ENCODE measurements at places on chromosomes 16 and 17.
A peak's percentile ranks its signal among the peaks of the same experiment; 100 is the strongest.

- DNase-seq, result no peak
Measured at GRCh38 chr17:44797802-44798201, 32.3 kb downstream of the GJC1 start.

- DNase-seq, result no peak
Measured at GRCh38 chr17:17556671-17557070, 34.8 kb downstream of the PEMT start.

GRCh38 chr16:90048347-90048722 lies 28.8 kb downstream of the PRDM7 start:
- DNase-seq, result no peak

- DNase-seq, result no peak
Measured at GRCh38 chr16:23072769-23073549, 76.3 kb downstream of the USP31 start.

GRCh38 chr17:76537288-76537577 lies 276 bp downstream of the CYGB start:
- no peak for DNase-seq

- DNase-seq, result no peak
Measured at GRCh38 chr17:21066394-21066793, 23.6 kb upstream of the USP22 start.

DNA sequence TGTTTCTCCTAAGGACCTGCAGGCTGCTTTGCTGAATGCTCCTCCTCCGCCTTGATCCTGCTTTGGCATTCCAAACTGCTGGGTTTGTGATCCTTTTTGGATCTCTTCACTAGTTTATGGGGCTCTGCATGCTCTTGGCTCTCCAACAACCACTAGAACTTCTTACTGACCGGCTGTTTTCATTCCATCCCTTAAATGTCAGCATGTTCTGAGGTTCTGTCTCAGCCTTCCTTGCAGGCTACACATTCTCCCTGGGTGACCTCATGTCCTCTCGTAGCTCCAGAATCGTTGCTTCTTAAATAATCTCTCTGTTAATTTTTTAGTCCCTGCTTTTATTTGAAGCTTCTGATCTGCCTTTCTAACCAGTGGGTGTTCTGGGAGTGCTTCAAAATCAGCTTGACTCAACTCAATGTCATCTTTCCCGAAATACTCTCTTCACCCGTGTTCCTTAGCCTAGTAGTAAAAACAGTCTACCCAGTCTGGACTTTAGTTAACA lies 119.0 kb upstream of the HS3ST2 start:
- no peak for DNase-seq

- DNase-seq, result peak; percentile 47
Measured at GRCh38 chr16:81730090-81731051, 48.7 kb upstream of the PLCG2 start.

DNA sequence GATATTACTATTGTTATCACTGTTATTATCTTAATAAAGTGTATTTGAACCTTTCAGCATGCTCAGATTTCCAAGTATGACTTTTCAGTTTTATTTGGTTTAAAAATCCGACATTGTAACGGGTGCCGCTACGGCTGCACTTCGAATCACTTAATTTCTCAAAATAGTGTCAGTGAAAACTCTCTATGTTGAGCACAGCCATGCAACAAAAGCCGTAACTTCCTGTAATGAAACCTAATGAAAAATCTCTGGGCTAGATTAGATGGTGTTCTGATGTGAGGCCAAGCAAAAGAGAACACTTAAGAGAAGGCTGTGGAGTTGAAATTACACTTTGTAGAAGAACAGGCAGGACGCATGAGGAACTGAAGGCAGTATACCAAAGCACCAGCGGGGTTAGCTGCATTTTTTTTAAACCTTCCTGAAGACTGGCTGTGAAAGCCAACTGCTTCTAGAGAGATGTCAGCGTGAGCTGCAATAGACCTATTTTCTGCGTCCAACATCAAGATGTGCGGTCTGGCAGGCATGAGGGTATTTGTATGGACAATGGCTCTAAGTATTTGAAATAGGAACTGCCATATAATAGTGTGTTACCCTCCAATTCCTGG lies 1545.0 kb upstream of the GOT2 start:
- DNase-seq, result no peak

- DNase-seq, result no peak
Measured at GRCh38 chr16:51317575-51317974, 166.5 kb upstream of the SALL1 start.

DNA sequence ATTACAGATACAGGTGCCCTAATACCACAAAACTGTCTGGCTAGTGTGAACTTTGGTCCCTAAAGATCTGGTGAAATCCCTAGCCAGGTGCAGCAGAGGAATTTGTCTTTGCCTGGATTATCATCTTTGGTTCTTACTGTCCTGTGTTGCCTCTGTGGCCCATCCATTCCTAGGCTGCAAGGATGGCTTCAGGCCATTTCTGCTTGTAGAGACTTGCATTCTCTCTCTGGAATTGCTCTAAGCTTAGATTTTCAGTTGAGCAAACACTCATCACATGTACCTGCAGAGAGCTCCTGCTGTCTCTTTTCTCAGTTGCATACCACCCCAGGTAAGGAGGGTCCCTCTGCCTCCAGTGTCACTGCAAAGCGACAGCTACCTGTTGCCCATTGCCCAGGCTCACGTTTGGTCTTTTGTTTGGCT lies 114.9 kb downstream of the PRKCA start:
- DNase-seq, result no peak

DNA sequence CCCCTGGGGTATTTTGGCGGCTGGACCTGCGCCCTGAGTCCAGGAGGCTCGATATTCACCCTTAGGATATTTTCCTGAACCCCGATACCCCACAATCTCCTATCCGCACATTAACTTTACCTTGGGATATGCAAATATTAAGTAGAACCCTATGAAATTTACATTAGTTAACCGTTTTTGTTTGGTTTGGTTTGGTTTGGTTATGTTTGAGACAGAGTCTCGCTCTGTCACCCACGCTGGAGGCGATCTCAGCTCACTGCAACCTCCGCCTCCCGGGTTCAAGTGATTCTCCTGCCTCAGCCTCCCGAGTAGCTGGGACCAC lies 9.3 kb upstream of the NAGS start:
- no peak for DNase-seq

DNA sequence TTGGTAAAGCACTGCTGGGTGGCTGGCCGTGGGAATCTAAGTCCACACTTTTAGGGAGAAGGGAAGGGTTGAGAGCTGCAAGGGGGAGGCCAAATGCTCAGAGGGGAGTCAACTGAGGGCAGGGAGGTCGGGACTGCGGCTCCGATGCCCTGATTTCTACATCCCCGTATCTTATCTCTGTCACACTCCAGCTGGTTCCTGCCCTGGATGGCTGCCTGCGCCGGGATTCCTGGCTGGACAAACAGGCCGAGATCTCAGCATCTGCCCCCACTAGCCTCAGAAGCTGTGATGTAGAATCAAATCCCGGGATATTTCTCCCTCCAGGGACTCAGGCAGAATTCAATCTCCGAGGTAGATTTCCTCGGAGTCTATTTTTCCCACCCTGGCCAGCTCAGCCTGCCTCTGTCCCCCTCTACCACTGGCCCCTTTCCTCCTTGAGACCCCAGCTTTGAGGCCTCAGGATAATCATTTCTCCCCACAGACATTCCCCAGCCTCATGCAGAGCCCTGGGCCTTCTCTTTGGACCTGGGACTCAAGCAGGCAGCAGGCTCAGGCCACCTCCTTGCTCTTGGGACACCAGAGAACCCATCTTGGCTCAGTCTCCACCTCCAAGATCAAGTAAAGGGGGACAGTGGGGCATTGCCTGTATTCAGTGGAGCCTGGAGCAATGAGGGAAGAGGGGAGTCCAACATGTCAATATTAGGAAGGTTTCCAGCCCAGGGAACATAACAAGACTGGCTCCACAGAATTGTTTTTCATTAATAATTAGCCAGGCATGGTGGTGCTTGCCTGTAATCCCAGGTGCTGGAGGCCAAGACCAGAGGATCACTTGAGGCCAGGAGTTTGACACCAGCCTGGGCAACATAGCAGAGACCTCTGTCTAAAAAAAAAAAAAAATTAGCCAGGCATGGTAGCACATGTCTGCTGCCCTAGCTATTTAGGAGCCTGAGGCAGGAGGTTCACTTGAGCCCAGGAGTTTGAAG lies 1.8 kb downstream of the SHBG start:
- DNase-seq, result no peak
